ENCODE measurements at places on chromosomes 7 and 10.

DNA sequence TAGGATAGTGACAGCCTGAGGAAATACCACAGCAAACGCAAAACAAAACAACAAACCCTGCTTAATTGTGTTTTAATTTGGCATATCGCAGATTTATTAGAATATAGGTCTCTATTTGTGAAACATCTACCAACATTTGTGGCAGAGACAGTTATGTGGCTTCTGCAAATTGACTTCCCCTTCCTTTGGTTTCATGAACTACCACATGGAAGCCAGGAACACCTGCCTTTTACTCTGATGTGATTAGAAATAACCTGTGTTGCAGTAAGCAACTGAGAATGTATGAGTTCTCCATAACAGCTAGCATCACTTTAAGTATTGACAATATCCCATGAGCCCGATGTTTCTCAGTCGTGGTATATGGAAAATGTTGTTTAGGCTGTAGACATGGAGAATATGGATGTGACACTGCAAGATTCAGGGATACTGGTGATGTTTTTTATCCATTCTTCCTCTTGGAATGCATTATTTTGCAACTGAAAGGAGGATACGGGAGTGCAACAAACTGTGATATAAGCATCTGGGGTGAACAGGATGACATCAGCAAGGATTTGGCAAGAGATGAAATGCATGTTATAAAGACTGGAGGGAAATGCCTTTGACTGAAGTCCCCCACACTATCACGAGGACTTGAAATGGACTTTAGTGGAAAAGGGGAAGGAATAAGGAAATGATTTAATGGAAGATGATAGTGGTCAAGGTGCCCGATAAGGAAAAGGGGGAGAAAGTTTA is 95.9 kb downstream of the CUBN start:
- no peak for DNase-seq

DNA sequence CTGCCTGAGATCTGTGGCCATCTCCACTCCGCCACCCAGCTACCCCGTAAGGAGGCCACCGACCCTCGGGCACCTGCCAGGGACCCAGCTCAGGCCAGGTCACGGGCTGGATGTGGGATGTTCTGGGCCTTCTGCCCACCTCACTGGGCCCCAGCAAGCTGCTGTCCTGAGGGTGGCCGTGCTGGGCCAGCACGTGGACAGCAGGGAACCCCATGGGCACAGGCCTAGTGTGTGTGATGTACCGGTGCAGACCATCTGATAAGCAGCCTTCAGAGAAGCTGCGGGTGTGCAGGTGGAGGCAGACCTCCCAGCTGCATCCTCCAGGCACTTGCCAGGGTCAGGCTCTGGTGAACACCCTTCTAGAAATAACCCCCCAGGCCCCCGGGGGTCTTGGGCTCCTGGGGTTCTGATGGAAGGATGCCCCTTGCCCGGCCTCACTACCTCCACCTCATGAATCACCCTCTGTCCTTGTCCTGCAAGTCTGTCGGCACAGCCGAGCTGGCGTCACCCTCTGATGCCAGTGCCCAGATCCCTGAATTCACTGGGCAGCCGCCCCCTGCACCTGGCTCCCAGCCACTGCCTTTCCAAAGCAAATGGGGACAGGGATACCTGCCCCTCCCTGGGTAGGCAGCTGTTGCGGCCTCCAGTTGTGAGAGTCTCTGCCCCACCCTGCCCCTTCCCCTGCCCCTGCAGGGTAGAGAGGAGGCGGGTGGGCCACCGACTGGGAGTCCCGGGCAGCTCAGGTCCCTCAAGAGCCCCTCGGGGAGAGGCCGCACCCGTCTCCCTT is 139.8 kb downstream of the FAM53B start:
- no peak for DNase-seq

DNA sequence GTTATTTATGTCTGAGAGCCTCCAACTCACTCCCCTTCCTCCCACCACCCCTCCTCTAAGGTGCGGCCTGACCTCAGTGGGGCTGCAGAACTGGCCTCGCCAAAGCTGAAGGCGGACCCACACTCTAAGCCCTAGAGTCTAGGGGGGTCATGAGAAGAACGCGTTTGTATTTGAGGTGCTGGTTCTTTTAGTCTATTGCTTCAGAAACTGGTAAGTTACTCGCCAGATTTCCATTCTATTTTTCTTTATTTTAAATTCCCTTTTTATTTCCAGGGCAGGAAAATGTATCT is 357.5 kb downstream of the DNAJB6 start:
- DNase-seq = no peak

- DNase-seq = no peak
Measured at GRCh38 chr10:92240289-92241157, 50.4 kb downstream of the CPEB3 start.

DNA sequence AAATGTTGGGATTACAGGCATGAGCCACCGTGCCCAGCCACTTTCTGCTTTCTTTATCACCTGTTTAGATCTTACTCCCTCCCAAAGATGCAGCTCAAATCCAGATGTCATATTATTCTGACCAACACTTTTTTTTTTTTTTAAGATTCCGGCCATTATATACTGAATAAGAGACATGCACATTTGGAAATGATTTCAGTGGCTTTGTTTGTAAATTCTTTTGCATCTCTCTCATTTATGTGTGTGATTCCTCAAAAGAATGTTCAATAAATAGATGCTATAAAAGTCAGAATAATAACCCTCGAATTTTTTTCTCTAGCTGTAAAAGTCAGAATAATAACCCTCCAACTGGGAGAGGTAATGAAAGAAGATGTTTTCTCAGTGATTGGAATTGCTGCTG is 25.4 kb downstream of the HECW1 start:
- no peak for DNase-seq

GRCh38 chr10:81575036-81575435 is 300.0 kb upstream of the NRG3 start:
- no peak for DNase-seq

- no peak for DNase-seq
Measured at GRCh38 chr10:92789786-92790185, 58.5 kb upstream of the EXOC6 start.

- DNase-seq = no peak
Measured at GRCh38 chr10:129942019-129942277, 22.1 kb downstream of the EBF3 start.

DNA sequence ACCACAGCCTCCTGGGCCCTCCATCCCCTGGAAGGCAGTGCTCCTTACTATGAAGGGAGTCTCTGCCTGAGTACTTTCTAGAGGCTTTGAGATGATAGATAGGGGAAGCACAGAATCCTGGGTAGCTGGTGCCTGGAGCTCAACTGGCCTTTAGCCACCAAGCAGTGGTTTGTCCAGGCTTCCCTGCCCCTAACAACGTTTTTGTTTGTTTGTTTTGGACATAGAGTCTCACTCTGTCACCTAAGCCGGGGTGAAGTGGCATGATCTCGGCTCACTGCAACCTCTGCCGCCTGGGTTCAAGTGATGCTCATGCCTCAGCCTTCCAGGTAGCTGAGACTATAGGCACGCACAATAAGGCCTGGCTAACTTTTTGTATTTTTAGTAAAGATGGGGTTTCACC is 289.4 kb downstream of the PLXNA4 start:
- no peak for DNase-seq

GRCh38 chr10:115950320-115950719 is 322.7 kb downstream of the GFRA1 start:
- no peak for DNase-seq

GRCh38 chr10:124768791-124769190 is 22.9 kb downstream of the EEF1AKMT2 start:
- DNase-seq = no peak

GRCh38 chr7:99720800-99721595 is 14.0 kb downstream of the CYP3A7 start:
- no peak for DNase-seq

DNA sequence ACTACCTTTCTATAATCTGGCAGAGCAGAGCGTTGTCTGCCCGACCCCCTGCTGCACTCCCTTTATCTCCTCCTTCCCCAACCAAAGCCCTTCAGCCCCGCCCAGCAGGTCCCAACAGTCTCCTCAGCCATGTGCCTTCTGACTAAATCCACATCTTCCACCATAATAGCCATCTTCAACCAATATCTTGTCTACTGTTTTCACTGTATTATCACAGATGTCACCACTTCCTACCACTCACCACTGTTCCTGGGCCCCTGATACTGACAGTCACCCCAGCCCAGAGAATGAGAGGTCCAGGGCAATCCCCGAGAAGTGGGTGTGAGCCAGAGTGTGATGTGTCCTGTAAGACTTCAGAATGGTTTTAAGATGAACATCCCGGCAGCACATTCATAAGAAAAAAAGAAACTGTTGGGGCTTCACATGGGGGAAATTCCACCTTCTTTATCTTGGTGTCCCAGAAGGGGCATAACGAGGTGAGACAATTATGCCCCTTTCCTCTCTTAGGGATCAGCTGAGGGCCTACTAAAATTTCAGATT is 25.3 kb downstream of the CCDC6 start:
- no peak for DNase-seq

GRCh38 chr10:97553575-97554031 is 19.0 kb upstream of the ANKRD2 start:
- DNase-seq = peak; percentile 46

DNA sequence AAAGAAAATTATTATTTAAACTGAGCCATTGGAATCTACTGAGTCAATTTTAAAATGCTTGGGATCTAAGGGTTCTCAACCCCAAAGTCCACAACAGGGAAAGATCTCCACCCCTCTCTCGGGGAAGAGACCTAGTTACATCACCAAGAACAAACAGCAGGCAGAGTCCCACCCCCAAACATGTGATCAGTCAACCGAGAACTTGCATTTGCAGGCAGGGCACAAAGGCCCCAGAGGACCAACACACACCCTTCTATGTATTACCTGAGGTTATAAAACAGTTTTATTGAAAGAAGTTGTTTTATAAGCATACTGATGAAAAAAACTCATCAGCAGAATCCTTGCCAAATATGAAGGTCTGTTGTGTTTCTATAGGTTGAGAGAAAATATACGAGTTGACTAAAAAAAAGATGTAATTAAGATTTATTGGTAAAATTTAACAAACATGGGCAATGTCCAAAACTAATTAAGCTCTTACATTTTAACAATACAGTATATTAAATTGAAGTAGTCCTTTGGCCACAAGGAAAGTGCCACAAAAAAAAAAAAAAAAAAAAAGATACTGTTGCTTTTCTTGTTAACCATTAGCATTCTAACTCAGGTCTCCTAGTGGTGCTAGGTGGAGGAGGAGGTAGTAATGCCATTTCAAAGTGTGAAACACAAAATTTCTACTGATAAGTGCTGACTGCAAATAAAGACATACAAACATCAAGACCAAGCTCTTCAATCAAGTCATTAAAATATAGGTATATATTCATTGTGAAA is 975 bp upstream of the USP54 start:
- no peak for DNase-seq

DNA sequence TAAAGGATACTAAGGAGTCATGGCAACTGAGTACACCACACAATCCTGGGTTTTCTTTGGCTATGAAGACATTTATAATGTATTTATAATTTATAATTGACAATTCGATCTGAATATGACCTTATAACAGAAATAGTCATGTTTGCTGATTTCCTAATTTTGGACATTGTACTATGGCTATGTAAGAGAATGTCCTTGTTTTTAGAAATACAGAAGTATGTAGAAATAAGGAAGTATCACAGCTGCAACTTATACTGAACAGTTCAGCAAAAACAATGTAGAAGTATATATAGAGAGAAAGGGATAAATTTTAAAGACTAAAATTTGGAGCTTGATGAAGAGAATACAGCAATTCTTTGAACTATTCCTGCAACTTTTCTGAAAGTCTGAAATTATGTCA is 32.6 kb downstream of the PRLHR start:
- DNase-seq = no peak

DNA sequence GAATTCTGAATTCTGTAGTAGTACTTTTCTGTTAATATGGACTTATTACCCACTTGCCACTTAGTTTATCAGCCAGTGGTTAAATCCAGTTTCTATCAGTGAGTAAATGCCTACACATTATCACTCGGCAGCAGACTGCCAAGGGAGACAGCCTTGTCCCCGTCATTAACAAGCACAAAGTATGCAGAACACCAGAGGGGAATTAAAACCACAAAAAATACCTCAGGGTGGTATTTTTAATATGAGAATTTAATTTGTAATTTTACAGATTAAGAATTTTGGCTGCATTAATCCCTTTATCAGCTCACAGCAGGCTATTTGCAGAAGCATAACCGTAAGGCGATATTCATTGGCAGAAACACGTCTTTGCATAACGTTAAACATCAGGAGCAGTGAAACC is 150.0 kb upstream of the FZD1 start:
- DNase-seq = no peak

DNA sequence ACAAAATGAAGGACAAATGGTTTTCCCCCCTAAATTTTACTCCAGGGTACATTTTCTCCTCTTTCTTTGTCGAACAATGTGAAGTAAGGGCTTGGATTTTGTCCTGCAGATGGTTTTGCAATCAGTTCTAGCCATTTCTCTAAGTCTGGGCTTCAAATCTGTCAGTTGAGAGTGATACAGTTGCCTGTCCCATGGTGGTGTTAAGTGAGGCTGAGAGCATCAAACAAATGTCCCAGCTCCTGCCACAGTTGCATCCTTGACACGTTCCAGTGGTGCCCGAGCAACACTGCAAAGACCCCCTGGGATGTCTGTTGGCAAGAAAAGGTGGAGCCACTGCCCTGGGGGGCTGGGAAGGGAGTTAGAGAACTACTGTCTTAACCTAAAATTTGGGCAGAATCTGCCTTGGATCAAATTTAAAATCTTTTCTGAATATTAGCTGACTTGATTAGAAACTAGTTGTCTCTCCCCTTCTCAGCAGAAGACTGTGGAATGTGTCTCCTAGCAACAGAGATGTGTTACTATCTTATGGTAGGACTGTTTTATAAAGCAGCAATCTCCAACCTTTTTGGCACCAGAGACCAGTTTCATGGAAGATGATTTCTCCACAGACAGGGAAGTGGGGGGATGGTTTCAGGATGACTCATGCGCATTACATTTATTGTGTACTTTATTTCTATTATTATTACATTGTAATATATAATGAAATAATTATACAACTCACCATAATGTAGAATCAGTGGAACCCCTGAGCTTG is 102.0 kb upstream of the STEAP1B start:
- DNase-seq = no peak

GRCh38 chr7:114419441-114420272 is 5.0 kb downstream of the FOXP2 start:
- no peak for DNase-seq

GRCh38 chr10:77291596-77292505 is 345.8 kb downstream of the KCNMA1 start:
- no peak for DNase-seq

DNA sequence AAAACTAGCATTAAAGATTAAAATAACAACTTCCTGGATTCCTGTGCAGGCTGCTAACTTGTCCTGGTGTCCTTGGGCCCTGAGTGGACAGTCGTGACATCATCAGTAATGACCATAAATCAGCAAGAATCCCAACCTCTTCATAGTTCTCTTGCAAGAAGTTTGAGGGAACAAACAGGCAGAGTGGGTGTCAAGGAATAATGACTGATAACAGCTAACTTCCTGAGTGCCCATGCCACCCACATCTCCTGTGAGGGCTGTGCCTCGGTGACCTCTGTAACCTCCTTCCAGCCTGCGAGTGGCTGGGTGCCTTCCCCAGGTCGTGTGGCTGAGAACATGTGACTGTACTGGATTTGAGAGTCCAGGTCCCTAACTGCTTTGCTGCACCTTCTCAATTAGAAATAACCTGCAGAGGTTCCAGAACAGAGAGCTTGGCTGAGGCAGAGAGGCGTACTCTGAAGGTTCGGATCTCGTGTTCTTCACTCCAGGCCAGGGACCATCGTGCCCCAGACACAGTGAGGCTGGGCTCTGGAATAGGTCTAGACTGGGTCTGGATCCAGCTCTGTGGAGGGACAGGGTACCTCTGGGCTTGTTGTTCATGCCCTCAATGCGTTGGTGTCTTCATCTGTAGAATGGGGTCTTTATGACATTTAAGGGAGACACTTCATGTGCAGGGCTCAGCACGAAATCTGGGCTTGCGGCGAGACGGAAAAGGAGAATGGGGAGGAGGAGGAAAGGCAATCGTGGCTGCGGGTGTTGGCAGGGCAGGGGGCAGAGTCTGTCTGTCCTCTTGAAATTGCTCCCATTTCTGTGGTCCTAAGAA is 313.1 kb upstream of the ZNF32 start:
- no peak for DNase-seq
